ENCODE measurements at places on chromosomes 16 and 17. TPM values are rescaled to one million over a fixed set of nuclear protein-coding genes. Genes with fewer than 3 reads are reported as not detected.

Gene KRTAP2-1
- total RNA-seq: not detected

Gene SMIM22
- not detected for total RNA-seq

Gene TEKT1
- total RNA-seq: not detected

Gene CDRT15L2
- not detected for total RNA-seq

Gene PPP1R27
- total RNA-seq: not detected

Gene C16orf89
- under 0.01 TPM for total RNA-seq

Gene C16orf54
- not detected for total RNA-seq

Gene WFDC1
- total RNA-seq: not detected

Gene SLC7A5
- total RNA-seq: 15.7 TPM

Gene TEKT5
- 0.65 TPM for total RNA-seq

Gene KRT40
- not detected for total RNA-seq

Gene NKD1
- under 0.01 TPM for total RNA-seq

Gene MSLN
- total RNA-seq: not detected

Gene ACSM3
- 66.6 TPM for total RNA-seq

Gene CDK5R1
- total RNA-seq: 2.4 TPM

Gene IRX5
- total RNA-seq: 3.9 TPM
